ENCODE measurements at places on chromosomes 3 and 15. TPM values are rescaled to one million over a fixed set of nuclear protein-coding genes. Genes with fewer than 3 reads are reported as not detected.

Gene GABRG3
- total RNA-seq = 0.49 TPM

DNA sequence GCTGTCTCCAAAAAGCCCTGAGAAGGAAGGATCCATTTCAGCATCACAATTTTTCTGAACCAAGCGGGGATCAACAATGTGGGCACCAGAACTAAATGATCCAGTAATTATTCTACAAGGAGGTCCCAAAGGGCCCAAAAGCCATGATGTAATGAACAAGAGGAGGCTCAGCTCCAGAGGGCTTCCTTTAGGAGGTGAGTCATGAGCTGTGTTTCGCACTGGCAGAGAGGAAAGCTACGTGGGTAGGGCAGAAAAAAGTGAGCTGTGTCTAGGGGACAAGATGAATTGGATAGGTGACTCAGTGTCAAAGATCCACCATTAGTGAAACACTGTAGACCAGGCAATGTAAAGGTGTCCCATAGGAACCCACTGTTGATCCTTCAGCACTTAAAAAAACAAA, 113.4 kb downstream of the RORA start:
- no peak for DNase-seq

Gene SLC22A14
- 0.45 TPM for total RNA-seq

DNA sequence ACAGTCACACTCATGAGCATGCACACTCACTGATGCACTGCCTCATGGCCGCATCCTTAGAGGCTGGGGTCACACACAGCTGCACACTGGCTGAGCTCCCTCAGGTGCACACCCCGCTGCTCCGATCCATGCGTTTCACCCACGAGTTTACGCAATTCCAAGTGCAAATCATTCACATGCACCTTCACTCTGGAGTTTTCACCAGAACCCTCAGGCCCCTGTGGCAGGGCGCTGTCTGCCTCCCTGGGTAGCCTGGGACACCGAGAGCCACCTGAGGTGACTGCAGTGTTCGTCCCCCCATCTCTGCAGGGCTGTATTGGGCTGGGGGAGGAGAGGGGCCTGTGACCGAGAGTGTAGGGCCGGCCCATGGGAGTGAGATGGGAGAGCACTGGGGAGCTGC, 134.8 kb downstream of the FBLN2 start:
- no peak for DNase-seq

Gene CORO2B
- 0.80 TPM for total RNA-seq

- peak; percentile 87 for DNase-seq
Observed at GRCh38 chr3:185362850-185363661, at the start of gene MAP3K13. MAP3K13 (plus strand) TSS chr3:185363136; CDS start chr3:185428582, 65,446 bp downstream.

DNA sequence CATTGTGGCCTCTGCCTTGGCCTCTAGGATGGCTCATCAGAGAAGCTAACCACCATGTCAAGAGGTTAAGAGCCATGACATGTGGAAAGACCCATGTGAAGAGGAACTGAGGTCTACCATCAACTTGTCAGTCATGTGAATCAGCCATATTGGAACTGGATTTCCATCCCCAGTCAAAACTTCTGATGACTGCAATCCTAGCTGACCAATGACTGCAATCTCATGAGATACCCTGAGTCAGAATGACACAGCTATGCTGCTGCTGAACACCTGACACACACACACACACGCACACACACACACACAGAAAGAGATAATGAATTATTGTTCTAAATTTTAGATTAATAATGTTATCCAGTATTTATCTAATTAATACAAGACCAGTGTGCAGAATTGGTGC, 337.5 kb upstream of the LMCD1 start:
- no peak for DNase-seq

DNA sequence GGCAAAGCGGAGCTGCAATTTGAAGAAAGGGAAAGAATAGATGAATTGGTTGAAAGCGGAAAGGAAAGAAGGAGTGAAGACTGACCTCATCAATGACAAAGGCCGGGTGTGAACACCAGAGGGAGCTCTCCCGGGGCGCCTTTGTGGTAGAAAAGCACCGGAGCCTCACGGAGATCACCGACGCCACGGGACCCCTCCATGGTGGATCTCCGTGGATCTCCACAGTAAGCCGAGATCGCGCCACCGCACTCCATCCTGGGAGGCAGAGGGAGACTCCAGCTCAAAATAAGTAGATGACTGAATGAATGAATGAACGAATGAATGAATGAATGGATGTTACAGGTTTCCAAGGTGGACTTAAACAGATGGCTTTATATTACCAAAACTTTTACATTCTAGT, 25.0 kb downstream of the GPR160 start:
- DNase-seq = no peak

Gene DNASE1L3
- 3.4 TPM for total RNA-seq

Gene SLC35G2
- total RNA-seq = 4.1 TPM

GRCh38 chr3:156664831-156665178, 9.6 kb upstream of the TIPARP start:
- no peak for DNase-seq

DNA sequence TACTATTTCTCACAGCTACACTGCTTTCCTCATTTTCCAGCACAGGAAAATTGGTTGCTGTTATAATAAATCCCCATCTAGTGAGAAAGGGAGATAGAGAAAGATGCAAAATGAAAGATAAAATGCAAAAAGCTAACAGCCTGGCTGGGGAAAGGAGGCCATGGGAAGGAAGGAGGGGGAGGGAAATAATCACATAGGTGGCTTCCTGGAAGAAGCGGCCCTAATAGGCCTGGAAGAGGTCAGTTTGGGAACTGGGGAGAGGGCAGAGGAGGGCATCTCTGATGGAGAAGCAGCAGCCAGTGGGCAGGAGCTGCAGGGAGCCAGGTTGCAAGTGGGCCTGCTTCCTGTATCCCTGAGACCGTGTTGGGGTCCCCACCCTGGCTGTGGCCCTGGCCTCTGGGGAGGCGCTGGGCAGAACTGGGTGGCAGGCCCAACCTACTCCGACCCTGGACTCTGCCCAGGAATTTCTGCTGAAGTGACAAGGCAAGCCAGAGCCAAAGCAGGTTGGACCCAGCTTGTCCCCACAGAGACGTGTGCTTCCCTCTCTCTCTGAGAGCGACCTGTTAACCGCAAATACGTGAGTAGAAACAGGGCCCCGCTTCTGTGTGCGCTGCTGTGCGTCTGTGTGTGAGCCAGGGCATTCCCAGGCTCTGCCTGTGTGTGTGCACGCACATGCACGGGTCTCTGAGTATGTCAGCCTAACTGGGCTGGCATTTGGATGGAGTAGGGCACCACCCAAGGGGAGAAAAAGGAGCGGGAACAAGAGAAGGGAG, 1.9 kb downstream of the SLC28A1 start:
- DNase-seq = no peak

- peak; percentile 85 for DNase-seq
Observed at GRCh38 chr15:80991421-80991820, 1.8 kb upstream of the MESD start.

Gene SLC28A1
- not detected for total RNA-seq

- no peak for DNase-seq
Observed at GRCh38 chr15:57149196-57149595, 227.1 kb upstream of the CGNL1 start.

Gene ISG20
- 26.7 TPM for total RNA-seq

GRCh38 chr3:4224331-4224730, 78.8 kb upstream of the SETMAR start:
- DNase-seq = no peak

DNA sequence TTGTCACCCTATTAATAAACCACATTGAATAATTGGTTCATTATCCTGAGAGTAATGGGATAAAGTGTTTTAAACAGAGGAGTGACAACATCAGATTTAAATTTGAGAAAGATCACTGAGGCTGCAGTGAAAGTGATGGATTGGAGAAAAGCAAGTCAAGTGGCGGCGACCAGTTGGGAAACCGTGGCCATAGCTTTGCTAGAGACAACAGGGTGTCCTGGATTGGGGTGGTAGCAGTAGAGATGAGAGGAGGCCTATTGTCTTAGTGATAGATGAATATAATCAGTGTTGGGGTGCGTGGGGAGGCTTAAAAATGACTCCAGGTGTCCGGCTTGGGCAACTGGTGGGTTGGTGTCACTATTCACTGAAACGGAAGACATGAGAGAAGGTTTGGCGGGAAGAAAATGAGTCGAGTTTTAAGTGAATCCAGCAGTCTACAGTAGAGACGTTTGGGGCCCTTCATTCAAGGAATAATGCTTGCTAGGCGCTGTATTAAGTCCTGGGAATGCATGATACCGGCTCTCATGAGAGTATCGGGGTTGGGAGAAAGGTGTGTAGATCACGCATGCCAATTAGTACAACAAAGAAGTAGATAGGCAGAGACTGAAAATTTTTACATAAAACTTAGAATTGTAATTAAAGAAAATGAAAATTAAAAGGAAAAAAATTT, 819 bp downstream of the NEK4 start:
- DNase-seq = no peak

- peak; percentile 59 for DNase-seq
Observed at GRCh38 chr3:194730365-194730764, 44.7 kb downstream of the FAM43A start.

- DNase-seq = peak; percentile 58
Observed at GRCh38 chr15:84814916-84815315, 2.2 kb upstream of the ALPK3 start.

All from lower leg skin (tissue), 4 donors.